ENCODE measurements at places on chromosomes 1 and 21.

DNA sequence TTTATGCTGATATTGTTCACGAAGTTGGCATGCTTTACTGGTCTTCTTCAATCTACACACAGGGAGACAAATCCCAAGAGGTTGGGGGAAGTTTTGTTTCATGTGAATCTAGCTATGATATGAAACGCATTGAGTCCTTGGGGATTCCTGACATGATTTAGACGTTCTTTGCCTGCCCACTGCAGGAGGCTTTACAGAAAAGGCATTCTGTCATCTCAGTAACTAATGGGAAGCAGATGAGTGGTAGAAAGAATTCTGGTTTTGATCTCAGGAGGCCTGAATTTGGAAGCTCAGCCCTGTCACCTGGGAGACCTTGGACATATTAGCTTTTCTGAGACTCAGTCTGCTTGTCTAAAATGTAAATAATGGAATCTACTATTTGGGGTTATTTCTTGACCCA, 383.0 kb upstream of the NFIA start:
- no peak for DNase-seq

GRCh38 chr1:192575499-192576189, at the start of gene RGS1:
TSS of gene RGS1 (plus strand) at chr1:192575773. CDS start at chr1:192575793, 20 bp downstream.
- peak; percentile 99 for DNase-seq

DNA sequence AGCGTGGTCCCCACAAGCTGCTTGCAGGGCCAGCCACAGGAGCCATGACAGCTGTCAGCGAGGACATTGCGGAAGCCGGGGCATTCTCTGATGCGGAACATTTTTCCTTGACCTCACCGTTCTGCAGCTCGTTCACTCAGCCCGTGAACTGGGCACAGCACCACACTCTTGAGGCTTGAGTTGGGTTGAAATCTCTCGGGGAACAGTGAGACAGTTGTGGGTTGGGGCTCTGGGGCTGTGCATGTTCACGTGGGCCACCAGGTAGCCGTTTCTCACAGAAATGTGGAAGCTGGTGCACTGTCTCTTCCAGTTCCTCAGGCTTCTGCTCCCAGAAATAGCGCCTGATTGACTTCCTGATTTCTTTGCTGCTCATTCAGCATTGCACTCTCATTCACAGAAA, 69.8 kb downstream of the SPSB1 start:
- no peak for DNase-seq

GRCh38 chr1:81670286-81670685, 130.4 kb upstream of the ADGRL2 start:
- DNase-seq = no peak

DNA sequence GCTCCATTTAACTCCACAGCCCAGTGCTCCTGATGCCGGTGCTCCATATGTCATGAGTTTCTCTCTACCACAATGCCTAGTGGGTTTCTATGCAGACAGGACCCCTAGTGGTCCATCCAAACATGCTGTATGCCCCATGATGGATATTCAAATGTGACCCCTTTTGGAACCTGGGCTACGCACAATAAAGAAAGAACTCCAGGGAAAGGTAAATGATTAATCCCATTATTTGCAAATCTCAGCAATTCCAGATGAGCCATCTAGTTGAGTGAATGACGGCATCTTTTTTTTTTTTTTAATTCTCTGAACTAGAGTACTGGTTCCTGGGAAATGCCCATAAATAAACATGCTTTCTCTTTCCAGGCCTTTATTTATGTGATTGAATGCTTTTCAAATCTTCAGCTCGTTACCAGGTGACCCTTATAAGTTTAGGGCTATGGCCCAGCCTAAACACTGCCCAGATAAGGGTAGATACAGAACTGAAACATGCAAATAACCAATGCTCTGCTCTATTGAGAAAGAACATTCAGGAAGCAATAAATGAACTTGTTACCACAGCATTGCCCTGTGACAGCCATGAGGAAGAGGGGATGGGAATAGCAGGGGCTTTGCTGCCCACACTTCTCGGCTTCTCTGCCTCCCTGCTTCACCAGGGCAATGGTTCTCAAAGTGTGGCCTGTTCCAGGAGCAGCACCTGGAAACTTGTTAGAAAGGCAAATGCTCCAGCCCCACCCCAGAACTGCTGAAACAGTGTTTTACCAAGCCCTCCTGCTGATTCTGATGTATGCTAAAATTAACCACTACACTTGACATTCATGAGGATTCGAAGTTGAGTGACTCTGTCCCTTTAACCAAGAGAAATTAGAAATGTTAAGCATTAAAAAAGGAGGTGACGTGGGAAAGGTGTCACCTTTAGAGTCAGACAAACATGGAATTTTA, 151.7 kb downstream of the SEC16B start:
- peak; percentile 83 for DNase-seq

DNA sequence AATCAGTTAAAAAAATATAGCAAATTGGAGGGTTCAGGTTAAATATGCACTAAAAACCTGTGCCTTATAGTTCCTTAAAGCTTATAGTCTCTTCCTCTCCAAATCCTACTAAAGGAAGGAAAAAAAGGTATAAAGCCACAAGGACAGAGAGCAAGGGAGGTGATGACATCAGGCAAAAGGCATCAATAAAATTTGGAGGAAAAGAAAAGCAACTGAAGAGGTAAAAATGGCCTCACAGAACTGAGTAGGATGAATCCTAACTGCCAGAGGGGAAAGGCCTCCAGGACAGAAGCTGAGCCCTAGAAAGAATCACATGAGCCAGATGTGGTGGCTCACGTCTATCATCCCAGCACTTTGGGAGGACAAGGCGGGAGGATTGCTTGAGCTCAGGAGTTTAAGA, 8.1 kb downstream of the CCSAP start:
- no peak for DNase-seq

DNA sequence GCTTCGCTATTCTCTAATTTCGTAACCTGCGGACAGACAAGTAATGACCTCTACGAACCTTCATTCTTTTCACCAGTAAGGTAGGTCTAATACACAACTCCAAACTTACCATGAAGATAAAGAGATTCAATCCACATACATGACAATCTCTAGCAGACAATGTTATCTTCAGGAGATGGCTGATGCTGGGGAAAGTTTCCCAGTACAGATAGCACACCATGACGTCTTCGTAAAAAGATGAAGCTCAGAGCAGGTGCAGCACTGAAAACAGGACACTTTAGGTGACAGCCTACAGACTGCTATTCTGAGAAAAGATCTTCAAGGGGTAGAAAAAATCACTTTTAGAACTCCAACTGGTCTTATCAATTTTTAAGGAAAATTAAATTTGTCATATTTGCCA, 41.3 kb downstream of the ZNF281 start:
- no peak for DNase-seq

DNA sequence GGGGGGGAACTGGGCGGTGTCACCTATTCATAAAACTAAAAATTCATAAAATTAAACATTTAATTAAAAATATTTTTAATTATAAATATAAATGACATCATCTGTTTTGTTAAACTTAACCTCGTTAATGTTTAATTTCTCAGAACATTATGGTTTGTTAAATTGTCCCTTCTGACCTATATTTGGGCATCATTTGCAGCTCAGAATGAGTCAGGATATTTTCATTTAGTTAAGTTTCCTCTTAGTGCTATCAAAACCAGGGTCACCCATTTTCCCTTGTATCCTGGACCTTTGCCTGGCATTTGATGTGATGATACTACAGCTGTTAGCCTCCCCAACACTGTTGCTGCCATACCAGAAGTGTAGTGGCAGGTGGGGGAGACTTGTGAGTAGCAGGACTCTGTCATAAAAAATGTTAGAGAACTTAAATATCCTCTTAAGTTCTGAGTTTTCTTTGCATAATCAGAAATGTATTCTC, 30.3 kb downstream of the TSNAX start:
- no peak for DNase-seq

DNA sequence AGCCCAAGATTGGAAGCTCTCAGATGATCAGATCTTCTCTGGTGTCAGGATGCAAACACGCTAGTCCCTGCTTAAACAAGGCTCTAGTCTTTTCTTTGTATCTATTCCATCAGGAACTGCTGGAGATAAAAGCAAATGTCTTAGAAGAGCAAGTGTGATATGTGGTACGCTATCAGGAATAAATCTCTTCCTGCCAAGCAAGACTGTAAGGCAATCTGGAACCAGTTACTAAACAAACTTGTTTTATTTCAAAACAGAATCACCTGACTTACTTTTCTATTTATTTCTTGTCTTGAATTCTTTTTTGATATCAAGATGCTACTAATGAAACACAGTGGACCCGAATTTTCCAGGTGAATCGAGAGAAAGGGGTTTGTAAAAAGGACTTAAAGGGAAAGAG, 139.9 kb upstream of the ZNF644 start:
- no peak for DNase-seq

GRCh38 chr1:71269818-71270217, 189.0 kb upstream of the ZRANB2 start:
- DNase-seq = no peak

Measured in MM.1S (cell line).